D341Med (cell line): ENCODE measurements at places on chromosomes 5 and 9.

- no peak for DNase-seq
Measured at GRCh38 chr9:107733523-107733894, 243.9 kb upstream of the KLF4 start.

- DNase-seq: no peak
Measured at GRCh38 chr5:127650022-127650421, 1.1 kb downstream of the CTXN3 start.

GRCh38 chr5:103674251-103674650 lies 111.7 kb upstream of the NUDT12 start:
- DNase-seq: no peak

DNA sequence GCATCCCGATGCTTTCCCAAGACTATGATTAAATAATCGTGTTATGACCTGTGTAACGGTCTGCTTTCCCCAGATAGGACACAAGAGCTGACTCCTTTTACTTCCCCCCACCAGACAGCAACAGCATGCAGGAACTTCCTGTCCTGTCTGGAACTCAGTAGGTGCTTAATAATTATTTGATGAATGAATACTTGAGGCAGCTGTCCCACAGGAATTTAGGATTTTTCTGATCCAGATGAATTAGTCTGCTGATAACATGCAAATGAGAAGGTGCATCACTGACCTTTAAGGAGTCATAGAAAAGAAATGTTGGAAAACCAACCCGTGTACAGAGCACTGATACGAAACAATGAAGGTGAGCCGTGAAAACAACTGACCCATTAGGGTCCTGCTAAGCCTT lies 12.2 kb downstream of the RNF130 start:
- no peak for DNase-seq

GRCh38 chr9:107827304-107827703 lies 337.7 kb upstream of the KLF4 start:
- no peak for DNase-seq

- DNase-seq: no peak
Measured at GRCh38 chr5:3120028-3120427, 368.6 kb upstream of the IRX2 start.

- DNase-seq: no peak
Measured at GRCh38 chr5:180464603-180464970, 29.6 kb upstream of the CNOT6 start.

DNA sequence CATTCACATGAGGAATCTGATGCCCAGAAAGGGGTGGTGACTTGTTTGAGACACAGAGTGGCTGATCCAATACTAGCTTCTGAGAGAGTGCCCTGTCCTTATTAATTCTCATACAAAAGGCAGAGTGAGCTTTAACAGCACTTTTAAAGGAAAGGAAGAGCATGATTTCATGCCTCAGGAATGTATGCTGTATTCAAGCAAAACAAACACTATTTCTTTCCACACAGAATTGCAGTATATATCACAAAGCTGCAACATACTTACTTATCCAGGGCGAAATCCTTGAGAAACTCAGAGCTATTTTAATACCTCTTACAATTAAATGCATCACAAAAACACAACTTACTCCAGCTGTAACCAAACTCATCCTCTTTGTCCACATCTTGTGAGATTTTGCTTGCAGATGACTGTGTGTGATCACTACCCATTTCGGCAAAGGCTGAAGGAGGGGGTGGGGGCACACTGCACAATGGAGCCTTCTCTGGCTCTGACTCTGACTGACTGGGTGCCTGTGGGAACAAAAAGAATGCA lies 139.8 kb downstream of the MPDZ start:
- DNase-seq: no peak

DNA sequence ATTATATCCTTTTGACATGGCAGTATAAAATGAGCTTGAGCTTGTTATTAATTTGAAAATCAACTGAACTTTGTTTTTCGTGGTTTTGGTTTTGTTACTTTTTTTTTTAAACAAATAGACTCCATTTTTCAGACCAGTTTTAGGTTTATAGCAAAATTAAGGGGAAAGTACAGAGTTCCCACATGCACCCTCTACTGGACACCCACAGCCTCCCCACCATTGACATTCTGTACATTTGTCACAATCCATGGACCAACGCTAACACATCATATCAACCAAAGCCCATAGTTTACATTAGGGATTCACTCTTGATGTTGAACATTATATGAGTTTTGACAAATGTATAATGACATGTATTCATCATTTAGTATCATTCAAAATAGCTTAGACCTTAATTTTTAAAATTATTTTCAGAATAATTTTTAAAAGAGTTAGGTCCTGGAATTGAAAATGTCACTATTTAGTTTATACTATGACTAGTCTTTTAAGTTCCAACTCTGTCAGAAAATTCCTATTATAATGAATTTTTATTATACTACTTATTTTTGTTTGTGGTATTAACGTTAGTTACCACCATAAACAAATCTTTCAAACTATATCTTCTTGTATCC lies 35.3 kb upstream of the JMY start:
- peak; percentile 41 for DNase-seq

DNA sequence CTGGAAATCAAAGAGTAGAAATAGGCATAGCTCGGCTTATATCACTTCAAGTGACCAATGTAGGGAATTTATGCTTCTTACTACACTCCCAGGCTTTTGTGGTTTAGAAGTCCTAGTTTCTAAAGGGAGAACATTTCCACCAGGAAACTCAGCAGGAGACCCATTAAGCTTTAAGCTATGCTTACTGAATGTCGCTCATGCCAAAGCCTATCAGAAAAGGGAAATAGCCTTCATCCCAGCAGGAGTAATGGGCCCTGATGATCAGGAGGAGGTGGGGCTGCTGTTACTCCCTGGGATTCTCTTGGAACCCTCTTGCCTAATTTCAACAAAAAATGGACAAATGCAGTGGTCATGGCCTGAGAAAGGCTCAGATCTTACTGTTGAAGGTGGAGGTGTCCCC lies 54.5 kb upstream of the SEMA6A start:
- no peak for DNase-seq

DNA sequence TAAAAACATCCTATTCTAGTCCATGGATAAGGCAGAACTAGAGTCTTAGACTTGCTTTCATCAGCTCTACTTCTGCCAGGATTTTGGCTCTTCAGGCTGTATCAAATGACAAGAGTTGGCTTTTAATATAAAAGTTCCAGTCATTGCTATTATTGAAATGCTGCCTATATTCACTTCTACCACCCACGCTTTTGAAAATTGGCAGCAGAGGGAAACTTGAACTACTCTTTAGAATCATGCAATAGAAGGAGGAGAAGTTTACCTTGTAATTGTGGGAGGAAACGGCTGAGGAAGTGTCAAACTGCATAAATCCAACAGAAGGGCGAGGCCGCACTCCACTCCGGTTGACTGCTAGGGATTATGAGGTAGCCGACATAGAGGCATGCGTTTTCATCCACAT lies 122.6 kb upstream of the BASP1 start:
- no peak for DNase-seq

DNA sequence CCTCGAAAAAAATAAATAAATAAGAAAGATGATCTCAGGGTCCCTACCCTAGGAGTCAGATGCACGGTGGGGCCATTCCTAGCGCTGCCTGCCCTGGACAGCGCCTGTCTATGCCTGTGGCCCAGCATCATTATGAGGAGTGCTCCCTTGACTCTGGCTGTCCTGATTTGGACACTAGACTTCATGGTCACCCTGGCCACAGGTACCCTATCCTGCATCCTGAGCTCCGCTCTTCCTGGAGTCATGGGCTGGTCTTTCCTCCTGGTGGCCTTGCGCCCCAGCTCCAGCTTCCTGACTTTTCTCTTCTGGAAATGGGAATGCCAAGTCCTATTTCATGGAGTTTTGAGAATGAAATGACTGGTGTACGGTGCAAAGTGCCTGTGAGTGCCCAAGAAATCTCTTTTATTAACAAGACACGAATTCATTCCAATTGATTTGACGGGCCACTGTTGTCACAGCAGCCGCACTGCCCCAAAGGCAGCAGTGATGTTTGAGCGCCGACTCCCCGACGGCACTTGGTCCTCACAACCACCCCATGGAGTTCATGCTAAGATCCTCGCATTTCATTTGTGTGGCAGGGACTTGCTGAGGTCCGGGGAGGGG lies 564 bp upstream of the AIF1L start:
- DNase-seq: no peak

GRCh38 chr5:39580702-39581453 lies 156.1 kb upstream of the DAB2 start:
- no peak for DNase-seq

GRCh38 chr9:12629067-12629466 lies 64.1 kb upstream of the TYRP1 start:
- DNase-seq: no peak

GRCh38 chr5:170809551-170809950 lies 26.0 kb downstream of the GABRP start:
- DNase-seq: peak; percentile 62

GRCh38 chr5:32378966-32379365 lies 65.6 kb downstream of the ZFR start:
- no peak for DNase-seq

- DNase-seq: no peak
Measured at GRCh38 chr5:128228008-128228407, 144.4 kb downstream of the SLC12A2 start.

DNA sequence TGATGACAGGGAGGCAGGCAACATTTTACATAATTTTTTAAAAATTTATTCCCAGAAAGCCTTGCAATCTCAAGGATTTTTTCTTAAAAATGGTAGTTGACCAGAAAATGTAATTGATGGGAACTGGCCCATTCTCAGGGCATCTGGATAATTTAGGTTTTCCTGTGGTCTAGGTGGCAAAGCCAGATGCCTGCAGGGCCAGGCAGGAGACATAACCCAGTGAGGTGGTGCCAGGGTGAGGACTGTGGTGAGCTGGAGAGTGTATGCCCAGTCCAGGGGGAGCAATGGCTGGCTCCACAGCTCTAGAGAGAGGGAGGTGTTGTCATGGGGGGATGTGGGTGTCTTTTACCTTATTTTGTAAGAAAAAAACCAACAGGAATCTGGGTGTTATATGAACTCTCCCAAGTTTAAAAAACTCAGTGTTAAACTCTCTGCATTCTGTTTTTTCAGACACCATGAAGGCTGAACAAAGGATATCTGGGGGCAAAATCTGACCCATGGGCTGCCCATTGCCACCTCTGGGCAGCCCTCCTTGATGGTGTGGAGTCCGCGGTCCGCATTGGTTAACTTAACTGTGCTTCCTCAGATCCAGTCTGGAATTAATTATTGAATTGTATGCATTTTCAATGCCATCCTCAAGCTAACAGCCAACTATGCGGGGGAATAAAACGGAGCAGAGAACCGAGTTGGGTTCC lies 43.9 kb downstream of the BOD1 start:
- no peak for DNase-seq

GRCh38 chr5:103290846-103291245 lies 32.3 kb downstream of the MACIR start:
- DNase-seq: no peak

DNA sequence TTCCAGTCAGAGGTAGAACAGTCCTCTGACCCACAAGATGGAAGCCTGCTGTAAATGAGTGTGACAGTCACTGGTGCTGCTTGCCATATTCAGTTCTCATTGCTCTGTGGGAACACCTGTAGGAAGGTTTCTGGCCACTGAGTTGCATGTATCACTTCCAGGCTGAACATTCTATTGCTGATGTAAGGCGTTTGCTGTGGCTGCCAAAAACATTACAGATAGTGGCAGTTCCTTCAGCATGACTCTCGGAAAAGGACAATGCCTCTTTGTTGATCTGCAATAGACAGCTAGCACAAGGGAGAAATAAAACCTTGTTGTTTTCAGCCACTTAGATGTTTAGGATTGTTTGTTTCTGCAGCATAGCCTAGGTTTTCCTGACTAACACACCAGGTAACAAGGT lies 217.2 kb downstream of the AGTPBP1 start:
- no peak for DNase-seq

- DNase-seq: no peak
Measured at GRCh38 chr9:114366334-114367128, 21.3 kb downstream of the AKNA start.

- DNase-seq: peak; percentile 71
Measured at GRCh38 chr9:15509931-15510788, 610 bp downstream of the PSIP1 start.

DNA sequence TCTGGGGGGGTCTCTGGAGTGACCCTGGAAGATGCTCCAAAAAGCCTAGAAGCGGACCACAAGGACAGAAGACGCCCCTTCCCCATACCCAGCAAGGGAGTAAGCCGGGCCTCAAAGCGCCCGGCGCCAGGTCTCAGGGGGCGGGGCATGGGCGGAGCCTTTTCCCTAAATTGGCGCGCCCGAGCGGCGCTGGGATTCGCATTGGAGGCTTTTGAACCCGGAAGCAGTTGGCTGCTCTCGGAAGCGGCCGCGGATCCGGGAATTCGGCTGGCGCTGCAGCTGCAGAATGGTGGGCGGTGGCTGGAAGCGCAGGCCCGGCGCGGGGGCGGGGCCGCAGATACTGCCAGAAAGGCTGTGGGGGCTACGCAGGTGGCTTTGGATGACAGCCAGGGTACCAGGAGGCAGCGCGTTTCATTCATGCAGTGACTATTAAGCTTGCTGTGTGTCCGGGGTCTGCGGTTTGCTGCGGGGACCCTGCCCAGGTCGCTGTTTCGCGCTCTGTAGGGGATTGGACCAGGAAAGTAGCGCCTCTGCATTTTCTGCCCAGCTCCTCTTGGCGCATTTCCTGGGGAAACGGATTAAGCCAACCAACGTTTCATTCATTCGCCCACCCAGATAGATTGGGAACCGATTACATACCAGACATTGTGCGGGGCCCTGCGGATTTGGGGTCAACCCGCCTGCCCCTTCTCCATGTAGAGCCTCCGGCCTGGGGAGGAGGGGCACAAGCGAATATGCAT lies 83.0 kb upstream of the FREM1 start:
- DNase-seq: peak; percentile 96

DNA sequence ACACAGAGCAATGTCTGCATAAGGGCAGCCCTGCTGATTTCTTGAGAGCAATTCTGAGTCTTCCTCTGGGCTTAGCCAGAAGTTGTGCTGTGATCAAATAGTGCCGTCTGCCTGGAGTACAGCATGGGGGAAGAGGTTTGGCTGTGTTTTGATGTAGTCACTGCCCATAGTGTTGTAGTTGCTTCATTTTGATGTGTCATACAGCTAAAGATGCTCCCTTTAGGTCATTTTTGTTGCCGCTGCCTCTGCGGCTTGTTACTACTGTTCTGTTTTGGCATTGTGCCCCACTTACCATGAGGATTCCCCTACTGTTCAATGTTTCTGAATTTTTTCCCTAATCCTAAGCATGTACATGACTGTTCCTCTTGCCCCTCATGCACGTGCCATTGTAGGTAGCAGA lies 23.0 kb downstream of the SLC36A1 start:
- no peak for DNase-seq

DNA sequence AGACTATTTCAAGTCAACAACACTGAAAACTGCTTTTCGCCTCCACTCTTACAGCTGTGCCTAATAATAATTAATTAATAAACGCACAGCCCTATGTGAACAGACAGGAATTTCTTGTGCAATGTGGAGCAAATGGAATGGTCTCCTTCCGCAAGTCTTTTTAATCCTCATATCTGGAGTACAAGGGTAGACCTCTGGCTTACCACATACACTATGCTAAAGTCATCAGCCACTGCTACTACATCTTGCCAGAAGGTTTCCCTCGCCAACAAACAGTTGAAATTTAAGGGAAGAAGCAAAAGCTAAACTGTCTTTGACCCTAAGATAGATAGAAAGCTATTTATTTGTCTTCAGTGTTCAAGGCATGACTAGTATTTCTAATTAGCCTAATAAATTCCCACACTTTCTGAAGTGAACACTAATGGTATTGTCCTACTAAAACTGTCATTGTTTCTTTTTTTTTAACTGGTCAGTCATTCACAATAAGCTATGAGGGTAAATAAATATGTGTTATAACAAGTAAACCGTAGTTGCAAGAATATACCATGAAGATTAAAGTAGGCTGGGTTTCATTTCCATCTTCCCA lies 63.9 kb downstream of the GOLPH3 start:
- DNase-seq: no peak

- DNase-seq: no peak
Measured at GRCh38 chr9:109328978-109329637, 8.2 kb upstream of the EPB41L4B start.
